ENCODE measurements at places on chromosomes 2 and 18.

DNA sequence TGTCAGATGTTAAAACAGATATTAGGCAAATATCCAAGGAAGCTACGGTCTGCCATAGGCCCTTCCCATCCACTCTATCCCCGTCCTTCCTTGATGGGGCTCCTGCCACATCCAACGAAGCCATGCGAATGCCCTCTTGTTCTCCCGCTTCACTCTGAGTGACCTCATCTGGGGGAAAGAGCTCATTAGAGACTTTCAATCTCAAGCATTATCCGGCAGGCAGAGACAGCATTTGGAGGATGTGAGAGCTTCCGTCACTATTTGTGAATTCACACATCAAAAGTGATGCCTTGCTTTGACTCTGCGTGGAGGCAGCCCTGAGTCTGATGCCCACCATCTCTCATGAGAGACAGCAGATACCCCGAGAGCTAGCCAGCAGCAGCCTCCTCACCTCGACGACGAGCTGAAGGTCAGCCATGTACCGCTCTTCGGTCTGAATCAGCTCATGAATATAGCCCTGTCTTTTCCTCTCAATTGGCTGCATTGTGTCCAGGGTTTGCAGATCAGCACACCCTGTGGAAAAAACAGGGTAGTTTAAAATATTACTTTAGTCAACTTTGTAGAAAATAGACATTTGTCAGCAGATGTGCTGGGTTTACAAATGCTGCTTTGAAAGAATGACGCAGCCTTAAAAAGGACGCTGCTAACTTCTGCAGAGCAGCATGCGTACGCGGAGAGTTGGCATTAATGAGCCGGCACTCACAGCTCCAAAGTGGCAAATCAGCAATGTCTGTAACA lies 45.9 kb downstream of the FAM228A start:
- no peak for DNase-seq

DNA sequence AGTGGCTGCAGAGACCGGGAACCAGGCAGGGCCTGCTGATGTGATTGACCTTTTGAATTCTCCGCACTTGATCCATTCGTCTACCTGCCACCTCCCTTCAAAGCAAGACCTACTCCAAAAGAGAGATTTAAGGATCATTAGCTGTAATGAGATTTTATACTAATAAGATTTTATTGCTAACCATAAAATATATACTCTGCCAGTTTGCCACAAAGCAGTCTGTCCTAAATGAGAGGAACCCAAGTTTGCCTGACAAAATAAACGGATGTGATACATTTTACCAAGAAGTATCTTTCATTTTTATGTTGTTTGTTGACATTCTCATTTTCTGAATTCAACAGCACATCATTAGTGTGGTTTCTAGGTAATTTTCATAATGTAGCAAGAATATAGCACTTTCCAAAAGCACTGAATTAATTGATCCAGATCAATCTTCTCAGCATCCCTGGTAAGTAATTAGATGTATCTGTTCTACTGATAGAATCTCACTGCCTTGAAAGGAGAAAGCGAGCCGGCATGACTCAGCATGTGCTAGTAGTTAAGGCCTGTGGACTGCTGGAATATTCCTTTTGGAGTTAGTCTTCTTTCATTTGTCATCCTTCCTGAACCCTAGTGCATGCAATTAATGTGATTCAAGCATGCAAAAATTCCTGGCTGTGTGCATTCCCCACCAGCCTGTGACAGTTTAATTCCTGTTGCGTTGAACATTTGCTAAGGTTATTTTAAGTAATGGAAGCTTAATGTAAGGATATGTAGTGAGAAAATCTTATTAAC lies 128.5 kb downstream of the ARL6IP6 start:
- DNase-seq: no peak

DNA sequence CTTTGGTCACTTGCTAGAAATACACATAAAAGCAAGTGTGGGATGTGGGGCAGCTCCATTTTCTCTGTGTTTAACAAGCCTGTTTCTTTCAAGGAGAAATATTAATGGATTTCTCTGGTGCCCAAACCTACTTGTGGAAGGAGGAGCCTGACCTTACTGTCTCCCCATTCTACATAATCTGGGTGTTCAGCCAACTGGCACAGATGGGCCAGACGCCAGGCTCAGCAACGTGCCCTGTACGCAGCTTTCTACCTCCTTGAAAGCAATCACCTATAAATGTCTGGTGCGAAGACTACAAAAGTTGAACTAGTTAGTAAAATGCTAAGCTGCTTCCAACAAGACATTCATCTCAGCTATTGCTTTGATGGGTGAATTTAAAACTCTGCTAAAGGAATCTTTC lies 33.2 kb upstream of the MYO3B start:
- no peak for DNase-seq

DNA sequence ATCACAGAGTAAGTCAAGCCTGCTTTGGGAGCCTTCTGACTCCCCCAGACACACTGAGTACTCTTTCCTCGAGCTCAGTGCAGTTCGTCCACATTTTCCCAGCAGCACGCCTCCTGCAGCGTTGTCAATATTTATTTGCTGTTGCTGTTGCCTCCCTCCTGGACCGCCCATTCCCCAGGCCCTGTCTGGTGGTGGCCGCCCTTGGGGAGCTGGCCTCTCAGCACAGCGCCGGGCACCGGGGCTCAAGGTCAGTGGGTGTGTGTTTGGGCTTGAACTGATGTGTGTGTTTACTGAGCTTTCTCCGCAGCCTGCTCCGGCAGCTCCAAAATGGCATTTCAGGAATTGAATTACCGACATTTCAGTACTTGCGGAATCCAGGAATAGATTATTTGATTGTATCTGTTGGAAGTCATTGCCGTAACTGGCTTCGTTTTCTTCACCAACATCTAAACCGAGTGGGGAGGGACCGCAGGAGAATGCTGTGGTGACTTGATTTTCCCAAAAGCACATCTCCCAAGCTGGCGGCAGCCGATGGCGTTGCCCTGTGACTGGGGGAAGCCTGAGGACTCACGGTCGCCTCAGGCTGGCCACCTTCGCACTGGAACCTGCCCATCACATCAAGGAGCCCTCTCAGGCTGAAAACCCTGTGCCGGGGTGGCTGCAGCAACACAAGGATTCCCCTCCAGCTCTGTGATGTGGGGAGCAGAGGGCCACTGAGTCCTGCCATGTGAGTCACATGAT lies 66.0 kb downstream of the HPCAL1 start:
- DNase-seq: no peak

DNA sequence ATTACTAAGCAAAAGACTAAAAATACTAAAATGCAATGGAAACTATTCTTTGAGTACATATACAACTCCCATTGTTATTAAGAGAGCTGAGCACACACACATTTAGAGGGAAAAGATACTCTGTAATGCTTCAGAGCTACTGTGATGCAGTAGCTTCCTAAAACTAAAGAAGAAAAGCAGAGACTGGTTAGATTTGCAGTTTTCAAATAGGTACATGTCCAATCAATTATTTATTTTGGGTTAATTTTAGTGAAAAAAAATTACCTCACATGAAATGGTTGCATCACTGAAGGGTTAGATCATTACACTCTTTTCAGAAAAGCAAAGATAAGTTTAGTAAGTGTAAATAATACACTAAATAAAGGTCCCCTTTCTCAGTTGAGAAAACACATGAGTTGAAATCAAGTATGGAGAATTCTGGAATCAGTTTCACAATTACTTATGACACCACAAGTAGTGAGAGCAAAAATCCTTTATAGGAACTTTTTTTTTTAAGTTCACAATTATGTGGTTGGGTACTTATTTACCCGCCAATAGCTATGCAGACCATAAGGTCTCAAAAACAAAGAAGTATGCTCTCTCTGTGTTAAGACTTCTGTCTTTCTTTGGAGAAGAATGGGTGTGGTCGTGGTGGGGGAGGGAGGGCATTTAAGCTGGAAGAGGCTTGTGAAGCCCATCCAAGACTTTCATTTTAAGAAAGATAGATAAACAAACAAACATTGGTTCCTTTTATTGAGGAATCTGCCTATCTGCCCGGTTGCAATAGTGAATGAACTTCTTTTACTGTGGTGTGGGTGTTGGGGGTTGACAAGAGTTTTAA lies 25.3 kb upstream of the SERTAD2 start:
- DNase-seq: no peak

DNA sequence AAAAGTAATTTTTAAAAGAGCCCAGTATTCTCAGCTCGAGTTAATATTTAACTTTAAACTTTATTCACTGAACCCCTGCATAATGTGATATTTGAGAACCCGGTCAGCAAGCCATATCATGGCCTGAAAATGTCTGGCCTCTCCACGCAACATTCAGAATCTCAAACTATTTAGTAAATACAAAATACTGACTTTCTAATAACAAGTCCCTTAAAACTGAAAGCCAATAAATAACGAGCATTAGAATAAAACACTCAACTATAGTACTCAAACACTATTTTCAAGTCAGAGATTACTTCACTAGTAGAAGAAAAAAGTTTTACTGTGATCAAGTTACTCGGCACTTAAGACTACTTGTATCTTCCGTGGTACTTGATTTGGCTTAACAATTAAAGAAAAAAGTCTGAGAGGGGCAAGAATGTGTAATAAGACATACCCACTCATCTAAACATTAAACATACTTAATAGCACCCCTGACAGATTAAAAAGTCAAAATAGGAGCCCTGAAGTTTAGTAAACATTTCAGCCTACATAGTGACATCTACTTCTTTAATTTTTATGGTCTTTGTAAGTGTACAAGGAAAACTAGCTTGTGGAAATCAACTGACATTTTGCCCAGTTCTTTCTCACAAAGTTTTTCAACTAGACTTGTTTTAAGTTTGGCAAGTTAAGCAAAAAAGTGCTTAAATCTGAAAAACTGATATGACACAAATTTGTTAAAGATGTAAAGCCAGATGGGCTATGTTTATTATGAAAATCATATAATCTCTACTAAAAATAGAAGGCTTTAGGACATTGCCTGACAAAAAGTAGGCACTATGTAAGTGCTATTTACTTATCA lies 38.2 kb downstream of the RTN4 start:
- no peak for DNase-seq

- no peak for DNase-seq
These were observed 82.5 kb upstream of the MAP3K20 start for GRCh38 chr2:172993139-172993538.

DNA sequence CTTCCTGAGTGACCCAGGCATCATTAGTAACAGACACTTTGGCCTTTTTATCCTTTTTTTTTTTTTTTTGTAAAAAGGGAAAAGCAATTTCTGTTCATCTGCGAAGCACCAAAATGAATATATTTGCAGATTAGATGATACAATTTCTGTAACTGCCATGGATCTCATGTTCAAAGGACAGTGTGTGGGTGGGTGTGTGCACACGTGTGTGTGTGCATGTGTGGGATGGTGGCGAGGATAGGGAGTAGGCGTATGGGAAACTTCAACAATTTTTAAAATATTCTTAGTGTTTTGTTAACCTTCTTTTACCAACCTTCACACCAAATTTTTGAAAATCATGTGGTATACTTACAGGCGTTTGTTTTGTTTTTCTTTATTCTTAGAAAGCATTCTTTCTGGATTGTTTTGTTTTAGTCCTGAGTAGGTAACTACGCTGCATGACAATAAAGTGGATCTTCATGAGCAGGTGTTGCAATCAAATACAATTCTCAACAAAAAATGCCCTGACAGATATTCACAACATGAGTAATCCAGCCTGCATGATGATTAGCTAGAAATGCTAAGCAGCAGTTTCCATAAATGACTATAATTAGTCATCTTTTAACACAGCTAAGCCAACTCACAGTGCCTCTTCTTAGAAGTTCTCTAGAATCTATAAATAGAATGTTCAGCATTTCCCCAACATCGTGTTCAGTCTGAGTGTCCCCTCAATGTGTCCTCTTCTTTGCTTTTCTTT lies 53.5 kb upstream of the RMDN2 start:
- no peak for DNase-seq

DNA sequence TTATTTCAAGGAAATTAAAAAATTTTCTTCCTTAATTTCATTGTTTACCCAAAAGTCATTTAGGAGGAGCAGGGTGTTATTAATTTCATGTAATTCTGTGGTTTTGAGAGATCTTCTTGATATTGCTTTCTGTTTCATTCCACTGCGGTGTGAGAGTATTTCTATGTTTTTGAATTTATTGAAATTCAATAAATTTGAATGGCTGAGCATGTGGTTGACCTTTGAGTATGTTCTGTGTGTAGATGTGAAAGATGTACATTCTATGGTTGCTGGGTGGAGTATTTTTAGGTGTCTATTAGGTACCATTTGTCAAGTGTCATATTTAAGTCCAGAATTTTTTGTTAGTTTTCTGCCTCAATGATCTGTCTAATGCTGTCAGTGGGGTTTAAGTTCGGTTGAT lies 39.4 kb upstream of the LANCL1 start:
- DNase-seq: no peak

DNA sequence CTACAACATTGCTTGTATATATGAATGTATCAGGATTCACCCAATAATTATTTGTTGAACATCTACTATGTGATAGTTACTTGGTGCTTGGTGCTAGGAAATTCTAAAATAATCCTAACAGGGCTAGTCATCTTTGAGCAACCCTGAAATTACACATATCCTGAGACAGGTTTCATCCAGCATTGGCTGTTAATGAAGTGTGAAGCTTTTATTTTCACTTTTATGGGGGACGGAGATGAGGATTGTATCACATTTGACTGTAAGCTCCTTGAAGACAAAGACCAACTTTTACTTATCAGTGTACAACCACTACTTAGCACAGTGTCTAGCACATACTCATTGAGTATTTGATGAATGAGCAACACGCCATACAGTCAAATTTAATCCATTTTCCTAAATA lies 6.8 kb upstream of the GALM start:
- DNase-seq: no peak

DNA sequence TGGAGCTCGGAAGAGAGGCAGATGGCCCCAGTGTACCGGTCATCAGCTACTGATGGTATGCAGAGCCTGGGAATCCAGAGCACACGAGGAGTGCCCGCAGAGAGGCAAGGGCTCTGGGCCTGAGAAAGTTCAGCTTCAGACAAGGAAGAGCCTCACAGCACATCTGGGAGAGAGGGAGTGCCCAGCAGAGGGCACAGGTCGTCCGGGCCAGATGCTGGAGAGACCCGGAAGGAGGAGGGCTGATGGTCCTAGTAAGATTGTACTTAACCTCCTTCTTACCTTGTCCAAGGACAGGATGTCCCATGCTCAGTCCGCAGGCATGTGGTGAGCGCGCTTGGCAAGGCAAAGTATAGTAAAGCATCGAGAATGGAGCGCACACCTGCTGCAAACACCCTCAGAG lies 24.4 kb upstream of the CHMP1B start:
- no peak for DNase-seq

DNA sequence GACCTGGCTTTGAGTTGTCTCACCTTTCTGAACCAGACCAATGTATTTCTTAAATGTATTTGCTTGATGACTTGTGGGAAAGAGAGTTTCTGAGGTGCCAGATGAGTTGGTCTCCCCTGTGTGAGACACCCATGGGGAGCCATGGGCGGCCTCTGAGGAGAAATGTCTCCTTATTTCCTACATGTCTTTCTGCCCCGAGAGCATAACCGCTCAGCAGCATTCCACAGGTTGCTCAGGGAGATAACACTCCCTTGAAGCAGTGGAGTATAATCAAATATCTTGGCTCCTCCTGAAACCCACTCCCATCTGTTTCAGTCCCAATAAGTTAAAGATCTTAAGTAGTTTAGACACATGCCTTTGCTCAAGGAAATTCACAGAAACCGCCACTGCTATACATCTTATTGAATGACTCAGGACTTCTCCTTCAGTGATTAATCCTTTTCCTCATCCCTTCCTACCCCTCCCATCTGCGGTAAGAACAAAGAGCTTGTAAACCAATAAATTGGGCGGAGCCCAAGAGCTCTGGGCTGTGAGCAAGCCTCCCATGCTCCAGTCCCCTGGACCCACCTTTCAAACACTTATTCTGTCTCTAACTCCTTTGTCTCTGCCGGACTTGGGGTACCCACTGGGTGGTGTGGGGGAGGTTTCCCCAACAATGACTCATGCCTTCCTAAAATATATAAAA lies 285.5 kb upstream of the LRRTM4 start:
- no peak for DNase-seq
